ENCODE measurements at places on chromosomes 4 and X.
A peak's percentile ranks its signal among the peaks of the same experiment; 100 is the strongest.

DNA sequence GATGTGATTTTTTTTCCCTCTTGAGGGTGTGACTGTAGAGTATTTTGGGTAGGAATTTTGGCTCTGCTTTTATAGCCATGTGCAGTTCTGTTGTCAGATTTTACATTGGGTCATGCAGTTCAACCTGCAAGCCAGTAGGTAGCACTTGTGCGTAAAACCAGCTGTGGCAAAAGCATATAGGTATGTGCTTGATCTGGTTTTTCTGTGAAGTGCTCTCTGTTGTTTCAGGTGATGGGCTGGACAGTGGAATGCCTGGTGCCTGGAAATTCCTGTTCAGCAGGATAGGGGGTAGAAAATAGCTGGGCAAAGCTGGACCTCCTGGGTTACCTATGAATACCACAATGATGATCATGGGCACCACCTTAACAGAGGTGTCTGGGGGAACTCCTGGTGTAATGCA is 584.2 kb upstream of the PCDH10 start:
- DNase-seq, result no peak

DNA sequence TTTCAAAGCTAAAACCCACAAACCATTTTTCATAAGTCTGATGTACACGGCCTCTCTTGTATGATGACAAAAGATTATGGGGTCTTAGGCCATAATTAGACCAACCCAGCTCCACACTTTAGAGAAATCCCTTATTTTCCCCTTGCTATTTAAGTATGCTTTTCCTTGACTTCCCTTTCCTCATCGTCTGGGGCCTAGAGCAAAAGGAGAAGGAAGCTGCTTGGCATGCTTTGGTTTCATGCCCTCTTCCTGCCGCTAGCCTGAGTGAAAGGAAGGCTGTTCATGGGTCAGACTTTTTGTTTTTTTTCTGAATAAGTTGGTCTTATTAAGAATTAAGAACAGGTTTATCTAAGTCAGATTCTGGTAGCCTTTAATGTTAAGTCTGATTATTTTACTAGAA is 10.6 kb upstream of the RASGEF1B start:
- no peak for DNase-seq

- no peak for DNase-seq
Observed at GRCh38 chr4:55549888-55550287, 3.2 kb upstream of the CLOCK start.

DNA sequence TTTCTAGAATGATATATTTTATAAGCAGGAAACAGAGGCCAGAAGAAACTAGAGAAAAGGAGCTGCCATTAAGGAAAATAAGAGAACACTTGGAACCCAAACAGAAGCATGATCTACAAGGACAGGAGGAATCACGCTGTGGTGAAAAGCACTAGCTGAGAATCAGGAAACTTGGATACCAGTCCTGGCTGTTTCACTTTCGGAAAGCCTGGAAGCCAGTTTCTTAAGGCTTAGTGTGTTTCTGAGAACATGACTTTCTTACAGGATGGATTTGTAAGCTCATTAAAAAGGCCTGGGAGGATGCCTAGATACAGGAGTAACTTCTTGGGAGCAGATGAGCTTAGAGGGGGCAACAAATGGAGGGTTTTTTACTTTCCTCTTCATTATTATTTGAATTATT is 36.9 kb downstream of the TLL1 start:
- no peak for DNase-seq

DNA sequence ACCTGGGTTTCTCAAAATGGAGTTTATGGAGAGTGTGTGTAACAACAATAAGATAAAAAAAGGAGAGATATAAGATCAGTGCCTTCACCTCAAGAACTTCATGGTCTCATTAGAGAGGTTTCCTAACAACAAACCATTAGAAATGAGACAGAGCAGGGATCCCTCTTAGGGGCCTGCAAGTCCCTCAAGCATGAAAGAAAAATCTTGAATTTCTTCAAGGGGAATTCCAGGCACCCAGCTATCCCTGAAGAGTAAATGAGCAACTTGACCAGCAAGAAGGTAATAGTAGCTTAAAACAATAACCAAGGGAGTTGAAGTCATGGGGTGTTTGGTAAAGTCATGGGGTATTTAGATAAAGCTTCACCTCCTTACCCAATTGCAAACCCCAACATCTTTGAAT is 49.7 kb upstream of the TLR3 start:
- DNase-seq, result no peak

DNA sequence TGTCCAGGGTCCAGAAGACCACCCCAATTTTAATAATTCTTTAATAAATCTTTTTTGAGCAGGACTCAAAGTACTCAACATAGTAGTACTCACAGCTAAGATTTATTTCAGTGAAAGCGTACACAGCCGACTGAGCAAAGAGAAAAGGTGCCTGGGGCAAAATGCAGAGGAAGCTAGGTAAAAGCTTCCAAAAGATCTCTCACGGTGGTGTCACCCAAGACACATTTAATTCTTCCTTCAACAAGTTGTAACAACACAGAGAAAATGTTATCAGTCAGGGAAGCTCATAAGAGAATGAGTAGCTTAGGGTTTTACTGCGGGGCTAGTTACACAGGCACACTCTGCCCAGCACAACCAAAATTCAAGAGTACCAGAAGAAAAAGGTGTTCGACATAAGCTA is 201.1 kb downstream of the OPHN1 start:
- DNase-seq, result no peak

GRCh38 chr4:137310166-137310565 is 222.1 kb downstream of the PCDH18 start:
- DNase-seq, result no peak

DNA sequence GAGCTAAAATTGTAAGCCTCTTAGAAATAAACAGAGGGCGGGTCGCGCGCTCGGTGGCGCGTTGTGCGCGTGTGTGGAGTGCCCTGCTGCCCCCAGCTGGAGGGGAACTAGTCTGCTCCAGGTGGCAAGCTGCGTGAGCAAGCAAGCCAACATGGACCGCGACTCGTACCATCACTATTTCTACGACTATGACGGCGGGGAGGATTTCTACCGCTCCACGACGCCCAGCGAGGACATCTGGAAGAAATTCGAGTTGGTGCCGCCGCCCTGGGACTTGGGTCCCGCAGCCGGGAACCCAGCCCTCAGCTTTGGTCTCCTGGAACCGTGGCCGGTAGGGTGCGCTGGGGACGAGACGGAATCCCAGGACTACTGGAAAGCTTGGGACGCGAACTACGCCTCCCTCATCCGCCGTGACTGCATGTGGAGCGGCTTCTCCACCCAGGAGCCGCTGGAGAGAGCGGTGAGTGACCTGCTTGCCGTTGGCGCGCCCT is 66.1 kb downstream of the DNAAF6 start:
- DNase-seq, result peak; percentile 57

DNA sequence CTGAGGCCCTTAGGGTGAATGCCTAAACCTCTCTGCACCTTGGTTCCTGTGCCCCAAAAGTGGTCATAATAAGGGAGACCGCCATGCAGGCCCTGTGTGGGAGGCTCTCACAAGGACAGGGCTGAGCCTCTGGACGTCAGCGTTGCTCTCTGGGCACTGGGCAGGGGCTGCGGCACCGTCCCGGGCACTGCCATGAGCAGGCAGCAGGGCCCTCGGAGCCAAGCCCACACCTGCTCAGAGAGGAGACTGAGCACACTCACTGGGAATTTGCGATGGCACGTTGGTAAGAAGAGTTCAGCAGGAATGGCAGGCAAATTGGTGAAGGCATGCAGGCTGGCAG is 123.4 kb downstream of the HMX1 start:
- no peak for DNase-seq

DNA sequence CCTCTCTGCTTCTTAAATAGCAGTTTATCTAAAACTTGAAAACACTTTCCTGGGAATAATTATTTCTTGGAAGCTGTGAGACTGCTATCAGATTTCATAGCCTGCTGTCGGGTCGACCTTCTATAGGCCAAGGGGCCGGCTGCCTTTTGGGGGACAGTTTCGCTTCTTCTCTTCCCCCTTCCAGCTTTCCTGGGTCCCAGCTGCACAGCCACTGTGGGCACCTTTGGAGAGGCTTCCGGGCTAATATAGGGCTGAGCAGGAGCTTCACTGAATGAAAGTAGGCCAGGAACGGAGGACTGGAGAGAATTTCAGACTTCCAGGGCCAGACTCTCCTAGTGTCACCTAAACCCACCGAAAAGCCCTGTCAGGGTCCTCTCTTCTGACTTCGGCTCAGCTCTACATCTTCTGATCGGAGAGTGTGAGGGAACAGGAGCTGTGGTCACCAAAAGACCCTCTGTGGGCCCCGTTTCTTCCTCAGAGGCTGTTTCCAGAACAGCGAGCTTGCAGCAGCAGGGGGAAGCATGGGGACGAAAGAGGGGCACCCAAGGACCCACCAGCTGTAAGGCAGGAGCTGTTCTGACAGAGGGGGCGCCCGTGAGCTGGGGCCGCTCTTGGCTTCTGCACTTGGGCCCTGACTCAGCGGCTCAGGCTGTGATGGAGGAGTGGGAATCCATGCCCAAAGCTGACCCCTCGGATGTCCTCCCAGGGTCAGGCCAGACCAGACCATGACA is 620.6 kb downstream of the BCOR start:
- DNase-seq, result peak; percentile 47

GRCh38 chrX:7252013-7252610 is 104.2 kb upstream of the PUDP start:
- DNase-seq, result no peak

DNA sequence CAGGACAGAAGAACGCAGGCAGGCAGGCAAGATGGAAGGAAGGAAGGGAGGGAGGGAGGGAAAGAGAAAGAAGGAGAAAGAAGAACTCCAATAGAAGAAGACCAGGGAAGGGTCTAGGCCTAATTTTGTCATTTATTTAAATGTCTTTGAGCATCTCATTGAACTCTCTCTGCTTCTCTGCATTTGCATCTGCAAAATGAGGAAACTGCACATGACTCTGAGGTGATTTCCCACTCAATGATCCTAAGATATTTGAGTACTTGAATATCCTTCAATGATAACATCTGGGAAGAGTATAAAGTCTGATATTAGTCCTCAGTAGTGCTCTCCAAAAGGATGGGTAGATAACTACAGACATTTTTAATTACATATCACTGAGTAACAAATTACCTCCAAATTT is 33.1 kb upstream of the RBPJ start:
- no peak for DNase-seq

- DNase-seq, result no peak
Observed at GRCh38 chr4:86152454-86152853, 207.4 kb downstream of the MAPK10 start.

DNA sequence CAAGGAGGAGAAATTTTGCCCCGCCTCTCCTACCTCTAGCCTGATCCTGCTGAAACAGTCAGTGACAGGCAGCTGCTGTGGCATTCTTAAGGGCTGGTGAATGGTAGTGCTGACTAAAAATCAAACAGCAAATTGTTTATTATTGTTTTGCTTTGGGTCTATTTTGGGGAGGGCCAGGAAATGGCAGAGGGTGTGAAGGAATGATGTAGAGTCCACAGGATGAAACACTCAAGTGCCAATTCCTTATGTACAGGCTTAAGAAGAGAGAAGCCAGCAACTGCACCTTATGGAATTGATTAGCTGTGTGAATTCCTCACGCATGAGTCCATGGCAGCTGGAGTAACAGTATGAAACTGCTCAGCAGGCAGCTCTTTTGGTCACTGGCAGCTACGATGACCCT is 39.7 kb downstream of the VEGFC start:
- DNase-seq, result peak; percentile 18

DNA sequence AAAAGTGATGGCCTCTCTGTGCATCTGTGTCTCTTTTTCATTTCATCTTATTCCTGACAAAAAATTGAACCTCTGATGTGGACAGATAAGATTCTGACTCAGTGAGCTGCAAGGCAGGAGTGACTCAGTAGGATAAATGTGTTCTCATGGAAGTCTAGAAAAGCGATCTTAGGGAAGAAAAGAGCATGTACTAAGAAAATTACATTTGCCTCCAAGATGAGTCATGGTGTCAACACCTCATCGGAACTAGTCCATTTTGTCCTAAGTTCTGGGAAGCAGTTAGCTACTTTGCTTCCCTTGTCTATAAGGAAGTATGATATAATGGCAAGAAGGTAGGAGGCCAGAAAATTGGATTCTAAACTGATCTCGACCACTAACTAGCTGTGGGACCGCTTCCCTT is 83.5 kb upstream of the AFF2 start:
- no peak for DNase-seq

DNA sequence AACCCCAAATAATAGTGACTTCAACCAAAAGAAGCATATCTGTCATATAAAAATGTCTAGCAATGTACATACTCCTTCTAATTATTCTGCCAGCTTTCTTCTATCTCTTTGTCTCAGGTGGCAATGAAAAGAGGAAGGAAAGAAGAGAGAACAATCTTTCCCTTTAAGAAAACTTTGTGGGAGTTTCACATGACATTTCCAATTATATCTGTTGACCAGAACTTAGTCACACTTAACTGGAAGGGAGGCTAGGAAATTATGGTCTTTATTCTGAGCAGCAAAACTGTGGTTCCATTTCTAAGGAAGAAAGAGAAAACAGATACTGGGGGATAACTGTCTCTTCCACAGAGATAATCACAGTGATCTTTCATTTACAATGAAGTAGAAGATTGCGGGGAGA is 12.9 kb upstream of the MAOA start:
- no peak for DNase-seq

DNA sequence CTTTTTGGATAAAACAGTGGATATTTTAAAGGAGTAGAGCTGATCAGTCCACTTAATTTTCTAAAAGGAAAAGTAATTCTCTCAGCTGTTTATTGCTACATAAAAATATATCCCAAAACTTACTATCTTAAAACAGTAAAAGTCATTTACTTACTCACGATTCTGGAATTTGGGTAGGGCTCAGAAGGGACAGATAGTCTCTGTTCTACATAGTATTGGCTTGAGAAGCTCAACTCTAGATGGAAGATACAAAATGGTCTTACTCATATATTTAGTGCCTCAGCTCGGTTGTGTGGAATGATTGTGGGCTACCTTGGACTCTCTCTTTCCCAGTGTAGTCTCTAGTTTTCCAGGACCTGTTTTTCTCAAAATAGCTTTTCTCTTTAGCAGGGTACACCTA is 691.5 kb upstream of the POU3F4 start:
- no peak for DNase-seq

- no peak for DNase-seq
Observed at GRCh38 chrX:9108054-9108453, 74.1 kb upstream of the FAM9B start.

- no peak for DNase-seq
Observed at GRCh38 chr4:25098964-25099891, 61.0 kb downstream of the SEPSECS start.

DNA sequence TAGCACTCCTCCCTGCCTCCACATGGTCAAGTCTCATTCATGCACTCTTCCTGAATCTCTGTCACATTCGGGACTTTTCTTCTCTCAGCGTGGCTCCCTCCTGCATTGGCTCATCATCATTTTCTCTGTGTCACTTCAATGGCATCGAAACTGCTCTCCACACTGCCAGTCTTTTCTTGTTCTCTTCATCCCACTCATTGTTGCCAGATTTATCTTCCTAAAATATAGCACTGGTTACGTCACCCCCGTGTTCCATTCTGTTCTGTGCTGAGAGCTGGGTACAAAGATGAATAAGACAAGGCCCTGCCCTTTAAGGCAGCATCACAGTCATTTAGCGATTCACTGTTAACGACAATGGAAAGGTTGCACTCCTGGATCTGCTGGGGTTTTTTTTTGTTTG is 174.4 kb upstream of the TBC1D9 start:
- no peak for DNase-seq
